GM12864 (cell line): ENCODE measurements at places on chromosomes 6 and 20.

- DNase-seq: no peak
Measured at GRCh38 chr6:70996106-70996505, 39.2 kb upstream of the B3GAT2 start.

GRCh38 chr20:24533449-24533848 lies 64.0 kb downstream of the SYNDIG1 start:
- DNase-seq: no peak

GRCh38 chr6:33896391-33897188 lies 92.8 kb upstream of the MLN start:
- DNase-seq: no peak

- no peak for DNase-seq
Measured at GRCh38 chr6:80530103-80530502, 423.6 kb downstream of the BCKDHB start.

GRCh38 chr20:25058051-25058846 lies at the start of gene ACSS1:
TSS of gene ACSS1 (minus strand) at chr20:25058139. CDS start at chr20:25058102, 37 bp downstream.
- DNase-seq: peak; percentile 73

DNA sequence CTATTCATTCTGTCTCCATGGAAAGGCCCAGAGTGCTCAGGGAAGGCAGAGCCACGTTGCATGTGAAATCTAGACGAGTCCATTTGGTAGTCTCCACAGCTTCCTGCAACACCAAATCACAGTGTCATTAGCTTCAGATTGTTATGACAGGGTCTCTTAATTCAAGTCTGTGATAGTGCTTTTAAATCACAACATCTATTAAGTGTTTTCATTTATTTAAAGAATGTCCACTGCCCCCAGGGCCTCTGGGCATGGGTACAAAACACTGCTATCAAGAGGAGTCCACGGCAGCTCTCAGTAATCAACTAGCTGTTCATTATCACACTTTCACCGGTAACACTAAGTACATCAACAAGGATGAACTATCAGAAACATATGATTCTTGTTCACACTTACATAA lies 455.9 kb upstream of the JARID2 start:
- DNase-seq: no peak

DNA sequence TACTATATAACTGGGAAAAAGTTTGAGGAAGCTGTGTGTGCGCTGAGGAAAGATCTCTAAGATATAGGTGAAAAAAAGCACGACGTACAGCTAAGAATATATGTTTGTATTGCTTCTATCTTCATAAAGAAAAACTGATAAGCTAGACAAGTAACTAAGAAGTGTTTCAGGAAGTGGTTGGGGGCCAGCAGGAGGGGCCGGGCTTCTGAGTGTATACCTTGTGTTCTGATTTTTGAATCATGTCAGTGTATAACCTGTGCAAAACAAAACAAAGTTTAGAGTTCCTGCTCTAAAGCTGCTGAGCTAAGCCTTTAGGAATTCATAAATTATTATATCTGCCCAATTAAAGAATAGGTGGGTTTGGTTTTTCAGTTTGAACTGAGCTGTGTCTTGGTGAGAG lies 7.9 kb upstream of the OSER1 start:
- no peak for DNase-seq

DNA sequence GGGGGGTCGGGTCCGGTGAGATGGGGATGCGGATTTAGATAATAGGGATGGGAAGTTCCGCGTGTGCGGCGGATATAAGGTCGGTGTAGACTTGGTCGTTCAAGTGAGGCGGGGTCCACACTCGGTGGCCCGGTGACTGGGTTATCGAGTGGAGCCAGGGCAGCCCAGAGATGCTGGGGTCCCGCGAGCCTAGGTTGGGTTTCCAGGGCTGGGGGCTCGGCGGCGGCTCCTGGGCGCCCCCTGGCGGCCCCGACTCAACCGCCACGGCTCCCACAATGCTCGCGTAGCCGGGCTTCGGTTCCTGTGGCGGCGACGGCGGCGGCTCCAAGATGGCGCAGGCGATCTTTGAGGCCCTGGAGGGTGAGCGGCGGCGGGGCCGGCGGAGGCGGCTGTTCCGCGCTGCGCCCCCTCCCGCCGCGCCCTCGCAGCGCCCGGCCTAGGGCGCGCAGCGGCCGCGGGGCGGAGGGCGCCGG lies at the start of gene ZNF341:
ZNF341 (plus strand) TSS at position 304 of the 473 bp plus-strand sequence; CDS start at position 330, 26 bp downstream.
- DNase-seq: no peak

- no peak for DNase-seq
Measured at GRCh38 chr6:34519971-34520644, 36.0 kb downstream of the SPDEF start.

- DNase-seq: no peak
Measured at GRCh38 chr6:122790028-122790422, 967 bp downstream of the SMPDL3A start.

DNA sequence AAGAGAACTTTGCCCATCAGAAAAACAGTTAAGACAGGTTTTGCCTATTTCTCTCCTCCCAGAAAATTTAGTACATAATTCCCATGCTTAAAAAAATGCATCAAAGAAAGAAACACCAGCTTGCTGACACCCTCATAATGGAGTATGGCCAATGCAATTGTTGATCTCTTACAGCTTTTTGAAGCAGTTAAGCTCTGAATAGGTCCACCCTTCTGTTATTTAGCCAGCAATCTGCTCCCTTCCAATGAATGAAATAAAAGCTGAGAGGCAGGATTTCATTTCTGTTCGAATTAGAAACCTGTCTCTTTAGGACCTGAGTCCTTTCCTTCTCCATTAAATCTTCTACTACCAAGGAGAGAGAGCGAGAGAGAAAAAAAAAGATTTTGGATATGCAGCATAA lies 288.7 kb downstream of the RNF144B start:
- DNase-seq: no peak

DNA sequence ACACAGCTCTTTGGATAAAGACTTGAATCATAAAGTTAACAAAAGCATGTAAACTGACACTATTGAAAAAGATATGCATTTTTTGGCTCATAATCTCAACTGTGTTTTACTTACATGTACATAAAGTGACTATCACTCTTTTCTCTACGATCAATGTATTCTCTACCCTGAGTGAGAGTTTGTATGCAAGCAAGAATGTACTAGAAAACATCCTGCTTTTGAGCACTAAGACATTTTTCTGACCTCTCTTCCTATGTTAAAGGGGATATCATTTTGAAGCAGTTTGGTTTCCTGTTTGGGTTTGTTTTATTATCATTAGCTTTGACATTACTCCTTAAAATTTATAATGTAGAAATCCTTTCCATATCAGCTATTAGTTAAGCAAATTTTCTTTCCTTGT lies 910.8 kb downstream of the C6orf118 start:
- DNase-seq: no peak

DNA sequence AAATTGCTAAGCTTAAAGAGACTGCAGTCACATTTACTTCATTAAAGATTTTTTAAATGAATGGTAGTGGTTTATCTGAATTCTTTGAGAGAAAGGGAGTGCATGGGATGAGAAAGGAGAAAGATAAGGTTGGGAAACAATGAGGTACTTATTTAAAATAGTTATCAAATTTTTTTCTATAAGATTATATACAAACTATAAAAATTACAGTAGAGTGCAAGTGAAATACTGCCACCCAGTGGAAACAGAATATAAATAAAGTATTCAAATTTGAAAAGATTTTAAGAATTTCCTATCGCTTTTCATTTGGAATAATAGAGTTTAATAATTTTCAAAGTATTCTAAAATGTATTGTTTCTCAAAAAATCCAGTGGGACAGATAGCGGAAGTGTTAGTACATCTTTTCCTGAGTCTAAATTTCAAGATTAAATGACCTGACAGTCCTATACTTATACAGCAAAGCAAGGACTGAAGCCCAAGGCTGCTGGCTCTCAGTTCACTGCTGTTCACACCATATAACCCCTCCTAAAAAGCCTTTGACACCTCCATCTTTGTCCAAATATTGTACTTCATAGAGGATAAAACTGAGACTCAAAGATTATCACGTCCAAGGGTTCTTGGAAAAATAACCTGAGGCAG lies 31.1 kb downstream of the EPM2A start:
- no peak for DNase-seq

GRCh38 chr20:21102603-21103311 lies 3.4 kb downstream of the LINC00237 start:
- DNase-seq: no peak

DNA sequence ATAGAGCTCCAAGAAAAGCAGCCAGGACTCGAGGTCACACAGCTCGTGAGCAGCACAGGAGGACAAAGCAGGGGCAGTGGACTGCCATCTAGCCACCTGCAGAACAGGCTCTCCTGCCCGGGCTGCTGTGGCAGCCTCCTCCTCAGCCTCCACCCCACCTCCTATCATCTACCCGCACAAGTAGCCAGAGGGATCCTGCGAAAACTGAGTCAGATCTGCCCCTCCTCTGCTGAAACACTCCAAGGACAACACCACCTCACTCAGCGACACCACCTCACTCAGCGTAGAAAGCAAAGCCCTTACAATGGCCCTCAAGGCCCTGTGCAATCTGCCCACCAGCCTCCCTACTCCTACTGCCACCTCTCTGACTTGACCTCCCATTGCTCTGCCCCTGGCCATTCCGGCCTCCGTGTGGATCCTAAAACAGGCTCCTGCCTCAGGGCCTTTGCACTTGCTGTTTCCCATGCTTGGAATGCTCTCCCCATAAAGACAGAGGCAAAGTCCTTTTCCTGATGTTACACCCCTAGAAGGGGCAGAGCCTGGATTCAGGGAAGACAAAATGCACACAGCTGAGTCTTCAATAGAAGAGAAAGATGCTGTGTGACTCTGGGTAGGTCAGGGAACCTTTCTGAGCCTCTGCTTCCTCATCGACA lies 19.3 kb downstream of the PREX1 start:
- DNase-seq: no peak

DNA sequence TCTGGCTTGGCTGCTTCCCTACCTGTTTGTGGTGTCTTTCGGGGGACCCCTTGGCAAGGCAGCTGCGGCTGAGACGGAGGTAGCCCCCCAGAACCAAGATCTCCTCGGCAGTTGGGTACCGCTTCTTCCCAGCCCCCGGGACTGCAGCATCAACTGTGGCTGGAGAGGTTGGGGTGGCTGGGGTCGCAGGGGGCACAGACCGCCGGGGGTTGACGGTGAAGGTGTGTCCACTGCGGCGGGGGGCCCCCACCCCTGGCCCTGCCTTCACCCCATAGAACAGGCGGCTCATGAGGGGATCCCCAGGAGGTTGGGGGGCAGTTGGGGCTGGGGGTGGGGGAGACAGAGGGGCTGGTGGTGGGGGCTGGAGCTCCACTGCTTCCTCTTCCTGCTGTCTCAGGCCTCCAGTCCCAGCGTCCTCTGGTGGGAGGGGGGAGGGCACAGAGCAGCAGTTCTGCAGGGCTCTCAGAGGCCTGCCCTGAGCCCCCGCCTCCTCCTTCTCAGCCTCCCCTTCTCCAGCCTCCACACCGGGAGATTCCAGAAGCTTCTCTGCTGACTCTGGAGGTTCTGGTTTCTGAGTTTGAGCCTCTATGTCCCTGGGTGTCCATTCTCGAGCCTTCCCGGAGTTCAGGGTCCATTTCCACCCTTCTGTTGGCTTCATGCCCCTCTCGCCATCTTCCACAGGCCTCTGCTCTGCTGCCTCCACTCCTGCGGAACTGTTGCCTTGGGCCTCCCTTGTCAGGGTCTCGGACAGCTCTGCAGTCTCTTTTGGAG lies 1.9 kb downstream of the PPP1R18 start:
- no peak for DNase-seq

GRCh38 chr6:3382326-3383279 lies 74.2 kb downstream of the SLC22A23 start:
- no peak for DNase-seq

DNA sequence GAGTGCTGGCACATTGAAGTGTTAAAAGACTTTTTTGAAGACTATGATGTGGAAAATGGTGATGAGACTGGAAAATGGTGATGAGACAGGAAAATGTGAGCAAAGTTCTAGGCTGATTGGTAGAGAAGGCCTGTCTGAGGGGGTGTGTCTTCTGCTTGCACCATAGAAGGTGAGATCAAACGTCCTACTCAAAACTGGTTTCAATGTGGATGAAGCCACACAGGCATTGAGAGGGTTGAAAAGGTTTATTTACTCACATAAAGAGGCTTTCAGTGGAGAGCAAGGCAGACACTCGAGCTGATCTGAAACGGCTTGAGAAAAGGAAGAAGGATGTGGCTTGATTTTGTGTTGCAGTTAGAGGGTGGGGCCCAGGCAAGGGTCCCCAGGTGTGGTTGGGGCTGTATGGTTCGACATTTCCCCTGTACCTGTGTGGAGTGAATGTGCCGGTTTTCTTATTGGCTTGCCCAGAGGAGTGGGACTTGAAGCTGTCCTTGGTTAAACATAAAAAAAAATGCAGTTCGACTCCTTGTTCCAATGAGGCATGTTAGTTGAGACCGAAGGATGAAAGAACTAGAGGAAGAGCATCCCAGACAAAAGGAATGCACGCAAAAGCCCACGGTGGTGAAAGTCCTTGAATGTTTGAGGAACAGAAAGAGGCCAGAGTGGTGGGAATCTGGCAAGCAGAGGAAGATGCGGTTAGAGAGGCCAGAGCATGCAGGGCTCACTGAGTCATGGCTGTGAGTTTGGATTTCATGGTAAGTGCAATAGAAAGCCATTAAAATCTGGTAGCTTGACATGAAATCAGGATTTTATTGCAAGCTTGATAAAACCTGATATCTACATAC lies 172.3 kb downstream of the EPM2A start:
- no peak for DNase-seq

- DNase-seq: no peak
Measured at GRCh38 chr6:154537511-154538325, 27.2 kb upstream of the CNKSR3 start.
